ENCODE measurements at places on chromosomes 12 and 14.

GRCh38 chr14:56147986-56148901 lies 30.0 kb downstream of the PELI2 start:
- DNase-seq, result no peak

GRCh38 chr12:111761099-111761498 lies 5.6 kb upstream of the ALDH2 start:
- no peak for DNase-seq

GRCh38 chr12:26273811-26274210 lies 78.4 kb downstream of the SSPN start:
- DNase-seq, result no peak

GRCh38 chr12:27766587-27766986 lies 13.4 kb upstream of the KLHL42 start:
- no peak for DNase-seq

- no peak for DNase-seq
These were observed 23.8 kb upstream of the MBIP start for GRCh38 chr14:36344211-36344610.

GRCh38 chr14:86203843-86204242 lies 673.9 kb downstream of the FLRT2 start:
- peak; percentile 13 for DNase-seq

GRCh38 chr12:76764856-76765255 lies 941 bp downstream of the ZDHHC17 start:
- DNase-seq, result no peak

GRCh38 chr12:23431006-23431405 lies 518.5 kb downstream of the SOX5 start:
- no peak for DNase-seq

- no peak for DNase-seq
These were observed 101.4 kb upstream of the RTL1 start for GRCh38 chr14:101004954-101005353.

DNA sequence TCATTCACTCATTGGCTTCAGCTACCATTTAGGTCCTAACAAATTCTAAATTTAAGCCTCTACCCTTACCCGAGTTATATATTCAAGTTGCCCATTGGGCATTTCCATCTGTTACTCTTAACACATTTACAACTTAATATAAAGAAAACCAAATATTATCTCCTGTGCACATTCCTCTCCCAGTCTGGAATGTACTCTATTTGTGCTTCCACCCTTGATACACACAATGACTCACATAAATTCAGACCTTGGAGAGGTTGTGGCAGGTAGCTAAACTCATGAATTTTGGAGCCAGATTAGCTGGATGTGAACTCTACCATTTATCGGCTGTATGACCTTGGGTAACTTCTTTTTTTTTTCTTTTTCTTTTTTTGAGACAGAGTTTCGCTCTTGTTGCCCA lies 51.1 kb downstream of the BRMS1L start:
- DNase-seq, result no peak

- no peak for DNase-seq
These were observed 216.5 kb downstream of the PHLDA1 start for GRCh38 chr12:75814851-75815754.

DNA sequence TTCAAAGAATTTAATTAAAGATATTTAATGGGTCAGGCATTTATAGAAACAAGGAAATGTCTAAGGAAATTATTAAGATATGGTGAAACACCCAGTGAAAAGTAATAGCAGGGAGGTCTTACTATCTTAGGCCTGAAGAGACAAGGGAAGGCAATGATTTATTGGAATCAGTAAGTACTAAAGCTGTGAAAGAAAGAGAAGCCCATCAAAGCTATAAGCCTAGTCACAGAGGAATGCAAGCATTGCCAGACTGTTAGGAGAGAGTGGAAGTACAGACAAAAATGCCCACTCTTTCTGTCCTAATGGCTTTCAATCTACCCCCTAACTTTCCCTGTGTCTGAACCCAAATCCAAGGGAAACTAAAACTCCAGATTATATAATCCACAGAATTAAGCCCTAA lies 69.2 kb upstream of the PIK3C2G start:
- no peak for DNase-seq

- peak; percentile 94 for DNase-seq
These were observed 115.6 kb downstream of the DIP2B start for GRCh38 chr12:50620109-50620977.

DNA sequence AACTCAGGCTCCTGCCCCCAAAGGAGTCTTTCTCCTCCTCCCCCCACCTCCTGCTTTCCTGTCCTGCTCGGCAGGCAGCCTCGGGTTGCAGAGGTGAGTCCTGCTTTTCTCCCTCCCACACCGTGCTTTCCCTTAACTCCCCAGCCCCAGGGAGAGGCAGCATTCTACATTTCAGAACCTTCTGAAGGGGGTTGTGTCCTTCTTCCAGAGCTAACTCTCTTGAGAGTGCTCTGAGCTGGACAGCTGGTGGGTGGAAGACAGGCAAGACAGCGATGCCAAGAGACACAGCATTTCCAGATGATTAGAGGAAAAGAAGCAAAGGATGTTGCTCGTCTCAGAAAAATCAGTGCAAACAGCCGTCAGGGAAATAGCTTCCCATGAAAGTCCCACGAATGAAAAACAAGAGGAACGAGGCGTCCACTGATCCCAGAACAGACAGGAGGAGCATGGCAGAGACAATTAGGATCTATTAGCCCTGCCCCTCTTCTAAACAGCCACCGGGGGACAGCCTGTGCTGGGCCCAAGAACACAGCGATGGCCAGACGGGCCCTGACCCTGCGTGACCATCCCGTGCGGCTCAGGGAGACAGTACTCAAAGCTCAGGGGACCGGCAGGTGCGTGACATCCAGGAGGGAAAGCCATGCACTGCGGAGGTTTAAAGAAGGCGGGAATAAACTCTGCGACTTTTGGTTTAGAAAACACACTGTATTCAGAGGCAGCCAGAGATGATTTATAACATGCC lies 216.5 kb upstream of the RTL1 start:
- no peak for DNase-seq

GRCh38 chr12:12909995-12910420 lies 18.6 kb downstream of the GPRC5A start:
- DNase-seq, result no peak

GRCh38 chr14:51139121-51139681 lies 44.3 kb upstream of the TRIM9 start:
- DNase-seq, result peak; percentile 85

GRCh38 chr14:79961197-79961596 lies 250.1 kb downstream of the DIO2 start:
- DNase-seq, result no peak

DNA sequence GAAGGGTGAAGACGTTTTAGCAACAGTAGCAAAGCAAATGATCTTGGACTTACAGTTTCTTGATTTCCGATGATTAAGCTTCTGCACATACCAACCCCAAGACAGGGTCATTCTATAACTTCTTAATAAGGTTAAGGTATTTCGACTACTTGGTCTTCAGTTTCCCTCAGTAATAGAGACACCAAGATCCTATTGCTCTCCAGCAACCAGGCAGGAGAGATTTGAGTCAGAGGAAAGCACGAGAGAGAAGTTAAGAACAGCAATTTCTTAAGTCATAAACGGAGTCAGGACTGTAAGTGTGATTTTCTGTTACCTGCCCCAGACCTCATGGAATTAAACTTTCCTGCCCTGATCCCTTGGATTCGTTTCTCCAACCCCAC lies 215.6 kb downstream of the TTC8 start:
- DNase-seq, result no peak

DNA sequence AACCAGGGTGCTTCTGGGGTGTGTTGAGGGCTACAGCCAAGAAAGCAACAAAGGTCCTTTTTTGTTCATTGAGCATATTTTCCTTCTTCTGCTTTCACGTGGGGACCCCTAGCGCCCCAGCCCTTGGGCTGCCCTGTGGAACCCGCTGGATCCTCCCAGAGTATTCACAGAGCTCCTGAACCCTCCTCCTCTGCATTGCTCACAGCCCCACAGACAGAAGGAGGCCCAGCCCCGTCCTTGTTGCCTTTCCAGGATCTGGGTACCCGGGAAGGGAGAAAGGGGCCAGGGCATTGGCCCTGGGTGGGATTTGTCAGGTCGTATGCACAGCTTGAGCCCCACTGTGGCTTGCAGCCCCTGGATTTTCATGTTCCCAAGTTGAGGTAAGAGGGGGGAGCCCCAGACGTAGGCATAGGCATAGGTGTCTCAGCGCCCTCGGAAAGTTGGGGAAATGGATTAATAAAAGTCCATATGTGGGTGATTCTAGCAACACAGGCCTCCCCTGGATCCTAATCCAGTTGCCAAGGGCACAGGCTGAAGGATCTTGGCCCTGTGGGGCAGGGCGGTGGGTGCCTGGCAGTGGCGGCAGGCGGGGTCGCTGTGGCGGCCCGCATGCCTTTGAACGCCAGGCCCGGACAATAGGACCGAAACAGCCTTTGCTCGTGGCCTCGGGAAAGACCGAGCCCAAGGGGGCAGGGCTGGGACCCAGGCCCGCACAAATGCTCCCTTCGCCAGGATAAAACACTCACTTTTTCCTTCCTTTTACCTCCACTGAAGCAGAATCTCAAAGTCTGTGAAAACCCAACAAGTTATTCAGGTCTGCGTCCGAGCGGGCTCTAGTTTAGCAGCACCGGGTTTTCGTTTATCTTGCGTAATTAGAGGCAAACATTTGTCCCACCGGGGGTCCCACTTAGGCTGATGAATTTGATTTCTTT lies 3.0 kb upstream of the HOXC10 start:
- no peak for DNase-seq

DNA sequence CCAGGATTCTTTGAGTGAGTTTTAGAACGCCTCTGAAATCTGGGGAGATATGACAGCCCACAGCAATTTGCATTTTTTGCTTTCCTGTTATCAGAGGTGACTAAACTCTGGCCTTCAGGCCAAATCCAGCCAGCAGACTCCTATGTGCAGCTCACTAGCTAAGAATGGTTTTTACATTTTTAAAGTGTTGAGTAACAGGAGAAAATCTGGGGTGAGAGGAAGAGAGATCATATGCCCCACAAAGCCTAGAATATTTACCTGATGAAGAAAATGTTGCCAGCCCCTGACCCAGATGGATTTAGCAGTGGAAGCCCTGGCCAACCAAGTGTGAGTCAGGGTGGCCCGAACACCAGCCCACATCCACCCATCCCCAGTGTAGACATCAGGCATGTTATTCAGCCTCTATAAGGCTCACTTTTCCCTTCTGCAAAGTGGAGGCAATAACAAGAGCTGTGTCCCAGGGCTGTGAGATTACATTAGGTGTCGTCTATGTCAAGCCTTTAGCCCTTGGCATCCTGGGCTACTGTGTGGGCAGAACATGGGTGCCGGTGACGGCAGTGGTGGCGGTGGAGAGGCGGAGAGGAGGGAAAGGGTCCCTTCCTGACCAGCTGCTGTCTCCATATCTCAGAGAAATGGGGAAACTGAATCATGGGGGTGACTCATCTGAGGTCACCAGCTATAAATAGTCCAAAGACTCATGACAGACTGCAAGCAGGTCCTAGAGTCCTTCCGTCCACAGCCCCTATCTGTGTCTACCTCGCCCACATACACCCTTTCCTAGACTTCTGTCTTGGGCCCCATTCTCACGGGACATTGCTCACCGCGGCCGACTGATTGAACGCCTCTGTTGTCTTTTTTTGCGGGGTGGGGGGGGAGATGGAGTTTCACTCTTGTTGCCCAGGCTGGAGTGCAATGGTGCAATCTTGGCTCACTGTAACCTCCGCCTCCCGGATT lies 32.6 kb upstream of the CD9 start:
- DNase-seq, result no peak

- DNase-seq, result no peak
These were observed 2.4 kb downstream of the CABP1 start for GRCh38 chr12:120642826-120643225.

- DNase-seq, result no peak
These were observed 149.6 kb downstream of the PLXNC1 start for GRCh38 chr12:94297876-94298505.

GRCh38 chr12:113120670-113121370 lies 14.7 kb downstream of the RASAL1 start:
- DNase-seq, result no peak

DNA sequence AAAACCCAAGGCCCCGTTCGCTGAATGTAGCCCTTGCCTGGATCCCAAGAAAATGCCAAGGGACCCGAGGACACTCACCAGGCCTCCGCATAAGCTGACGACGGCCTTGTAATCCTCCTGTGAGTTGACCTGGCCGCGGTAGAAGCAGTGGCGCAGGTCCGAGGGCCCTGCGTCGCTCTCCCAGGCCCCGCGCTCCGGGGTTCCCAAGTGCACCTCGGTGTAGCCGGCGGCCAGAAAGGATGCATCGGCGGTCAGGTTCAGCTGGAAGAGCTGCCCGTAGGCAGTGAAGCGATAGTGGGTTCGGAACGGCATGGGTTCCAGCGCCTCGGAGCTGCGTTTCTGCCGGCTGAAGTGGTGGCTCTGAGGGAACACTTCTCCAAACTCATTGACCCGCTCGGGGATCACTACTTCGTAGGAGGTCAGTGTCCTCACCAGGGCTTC lies 1.2 kb downstream of the ADAMTS20 start:
- DNase-seq, result no peak
